ENCODE measurements at places on chromosomes 3 and 15.

DNA sequence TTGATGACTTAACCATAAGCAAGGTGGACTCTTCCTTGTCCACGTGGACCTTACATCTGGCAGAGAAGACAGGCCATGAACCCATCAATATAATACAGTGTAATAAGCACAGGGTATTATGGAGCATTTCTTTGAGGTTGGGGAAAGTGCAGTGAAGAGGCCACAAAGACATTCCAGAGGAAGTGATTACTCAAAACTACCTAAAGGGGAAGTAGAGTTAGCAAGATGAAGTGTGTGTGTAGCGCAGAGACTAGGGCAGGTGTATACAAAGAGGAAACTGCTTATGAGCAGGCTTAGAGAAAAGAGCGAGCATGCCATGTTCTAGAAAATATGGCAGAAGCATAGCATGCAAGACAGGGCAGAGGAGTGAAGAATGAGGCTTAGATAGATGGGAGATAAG, 17.9 kb downstream of the CP start:
- DNase-seq, result no peak

GRCh38 chr15:32872621-32873283, 154.9 kb downstream of the GREM1 start:
- no peak for DNase-seq

DNA sequence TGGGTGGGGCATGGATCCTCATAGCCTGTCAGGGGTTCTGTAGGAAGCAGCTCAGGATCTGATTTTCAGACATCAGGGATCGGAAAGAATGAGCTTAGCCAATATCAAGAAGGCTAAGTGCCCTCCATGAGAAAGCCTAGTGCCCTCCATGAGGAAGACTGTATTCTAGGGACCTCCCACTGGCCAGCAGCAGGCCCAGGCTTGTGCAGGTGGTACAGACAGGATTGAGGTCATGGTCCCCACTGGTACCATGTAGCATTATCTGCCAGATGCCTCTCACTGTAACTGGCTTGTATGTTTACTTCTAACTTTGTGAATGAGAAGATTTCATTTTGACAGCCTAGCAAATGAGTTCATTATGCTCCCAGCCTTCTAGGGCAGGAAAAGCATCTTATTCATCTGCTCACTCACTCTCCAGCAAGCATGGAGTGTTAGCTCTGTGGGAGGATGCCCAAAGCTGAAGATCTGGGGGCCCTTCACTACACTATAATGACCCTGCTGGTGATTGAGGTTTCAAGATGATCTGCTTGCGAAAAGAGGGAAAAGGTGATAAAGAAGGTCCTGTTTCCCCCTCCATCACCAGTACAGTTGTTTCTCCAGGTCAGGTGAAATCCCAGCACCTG, 7.5 kb downstream of the EPHB1 start:
- no peak for DNase-seq

- DNase-seq, result no peak
Measured at GRCh38 chr3:37680401-37680800, 181.3 kb upstream of the CTDSPL start.

GRCh38 chr3:141051443-141052200, 475 bp downstream of the SPSB4 start:
- no peak for DNase-seq
